Umbilical cord (tissue), 2 donors: ENCODE measurements at places on chromosomes 4 and X. TPM values are rescaled to one million over a fixed set of nuclear protein-coding genes. Genes with fewer than 3 reads are reported as not detected.

GLRA3 gene
- total RNA-seq, result 33.0 TPM

ADAMTS3 gene
- total RNA-seq, result 9.9 TPM

MSL3 gene
- total RNA-seq, result 25.0 TPM

FANCB gene
- total RNA-seq, result 18.8 TPM

UGT2B10 gene
- total RNA-seq, result 0.96 TPM

ZNF732 gene
- total RNA-seq, result 5.1 TPM

AKAP14 gene
- not detected for total RNA-seq

PDZD11 gene
- total RNA-seq, result 22.1 TPM

MAGEB2 gene
- not detected for total RNA-seq

TBC1D19 gene
- 121 TPM for total RNA-seq

SOWAHB gene
- total RNA-seq, result 7.2 TPM

ALB gene
- 7.0 TPM for total RNA-seq

BST1 gene
- total RNA-seq, result 39.0 TPM
